ENCODE measurements at places on chromosomes 2 and 18.

DNA sequence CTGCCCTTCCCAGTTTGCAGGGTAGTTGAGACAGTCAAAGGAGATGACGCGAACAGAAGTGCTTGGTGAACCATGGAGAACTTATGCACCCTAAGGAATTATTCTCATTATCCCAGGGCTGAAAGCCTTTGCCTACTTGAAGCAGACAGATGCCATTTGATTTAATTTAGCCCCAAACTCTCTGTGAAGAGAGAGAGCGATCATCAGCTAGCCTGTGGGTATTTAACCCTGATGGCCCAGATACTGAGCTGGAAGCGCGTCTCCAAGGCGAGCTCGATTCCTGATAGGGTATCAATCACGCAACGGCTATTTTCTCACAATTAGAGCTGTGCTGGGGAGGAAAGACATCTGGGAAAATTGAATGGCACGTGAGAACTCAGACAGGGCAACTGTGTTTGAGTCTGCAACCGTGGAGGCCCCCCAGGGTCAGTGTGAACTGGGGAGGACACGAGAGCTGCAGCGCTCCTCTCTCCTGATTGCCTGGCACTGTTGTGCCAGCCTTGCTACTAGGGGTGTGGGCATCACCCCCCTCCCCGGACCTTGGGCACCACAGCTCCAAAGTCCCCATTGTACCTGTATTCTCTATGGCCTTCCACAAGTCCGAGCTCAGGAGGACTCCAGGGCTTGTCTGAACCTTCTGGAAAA lies 73.2 kb downstream of the CAPN13 start:
- no peak for DNase-seq

DNA sequence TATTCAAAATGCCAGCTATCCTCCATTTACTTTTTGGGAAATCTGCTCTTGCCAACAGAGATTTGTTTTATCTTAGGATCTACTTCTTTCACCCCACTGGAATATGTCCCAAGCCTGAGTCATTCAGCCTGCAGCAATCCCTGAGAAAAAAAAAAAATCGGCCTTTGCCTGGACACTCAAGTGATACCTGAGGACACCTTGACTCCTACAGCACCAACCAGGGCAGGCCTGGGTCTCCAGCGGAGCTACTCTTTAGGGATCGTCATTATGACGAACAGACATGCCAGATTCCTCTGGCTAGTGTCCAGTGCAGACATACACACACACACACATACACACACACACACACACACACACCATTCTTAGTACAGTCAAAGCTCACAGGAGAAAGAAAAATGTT lies 2.2 kb upstream of the UGT1A6 start:
- no peak for DNase-seq

- DNase-seq = no peak
Measured at GRCh38 chr2:919672-920071, 31.0 kb upstream of the SNTG2 start.

DNA sequence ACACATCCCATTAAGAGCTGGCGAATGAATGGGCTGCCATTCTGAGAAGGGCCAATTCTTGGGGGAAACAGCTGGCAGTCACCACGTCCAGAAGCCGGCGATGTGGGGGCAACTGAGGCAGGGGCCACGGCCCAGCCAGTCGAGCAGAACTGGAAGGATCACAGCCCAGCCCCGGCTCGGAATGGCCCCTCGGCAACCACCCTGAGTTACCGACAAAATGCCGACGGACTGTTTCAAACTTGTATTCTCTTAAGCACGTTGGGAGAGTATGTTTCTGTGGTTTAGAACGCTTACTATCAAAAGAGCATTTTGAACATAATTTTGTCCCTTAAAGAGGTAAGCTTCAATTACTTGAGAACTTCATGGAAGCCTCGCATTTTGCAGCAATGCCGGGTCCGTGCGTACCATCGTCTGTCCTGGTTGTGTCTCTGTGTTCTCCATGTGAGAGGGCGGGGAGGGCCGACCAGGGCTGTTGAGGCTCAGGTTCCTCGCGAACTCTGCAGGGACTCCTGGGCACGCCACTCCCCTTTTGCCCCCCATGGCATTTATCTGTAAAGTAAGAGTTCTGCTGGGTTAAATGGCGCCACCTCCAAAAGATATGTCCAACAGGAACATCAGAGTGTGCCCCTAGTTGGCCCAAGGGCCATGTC lies 155.9 kb downstream of the TWIST2 start:
- DNase-seq = no peak

DNA sequence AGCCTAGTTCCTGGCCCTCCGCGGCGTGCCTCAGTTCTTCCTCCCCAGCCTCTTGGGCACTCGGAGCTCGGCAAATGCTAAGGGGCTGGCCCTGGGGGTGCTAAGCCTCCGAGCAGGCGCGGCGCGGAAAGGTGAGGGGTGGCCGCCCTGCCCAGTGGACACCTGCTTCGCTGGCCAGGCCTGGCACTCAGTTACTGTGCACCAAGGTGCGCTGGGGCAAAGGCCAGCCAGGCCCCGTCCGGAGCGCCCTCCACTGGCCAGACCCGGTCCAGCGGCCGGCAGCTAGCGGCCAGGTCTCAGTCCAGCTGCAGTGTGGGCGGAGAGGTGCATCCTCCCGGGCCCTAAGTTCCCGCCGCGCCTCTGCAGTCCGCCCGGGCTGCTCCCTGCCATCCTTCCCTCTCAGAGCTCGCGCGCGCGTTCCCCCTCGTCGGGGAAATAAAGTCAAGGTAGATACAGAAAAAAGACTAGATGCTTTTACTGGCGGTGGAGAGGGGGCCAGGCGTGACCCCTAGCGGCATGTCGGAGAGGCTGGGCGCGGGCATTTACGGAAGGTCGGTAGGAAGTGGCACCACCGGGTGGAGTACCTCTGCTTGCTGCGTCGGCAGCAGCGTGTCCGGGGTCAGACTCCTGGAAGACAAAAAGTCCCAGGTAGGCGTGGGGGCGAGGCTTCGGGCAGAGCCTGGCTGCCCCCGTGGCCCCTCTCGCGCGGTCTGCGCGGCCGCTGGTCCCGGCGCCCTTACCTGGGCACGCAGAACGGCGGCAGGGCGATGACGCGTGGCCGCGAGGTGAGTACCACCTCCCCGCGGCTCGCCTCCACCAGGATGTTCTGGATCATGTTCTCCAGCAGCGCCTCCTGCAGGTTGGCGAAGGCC lies 9.4 kb upstream of the CRYBA2 start:
- peak; percentile 82 for DNase-seq

GRCh38 chr2:98191883-98192282 lies 104.9 kb downstream of the VWA3B start:
- no peak for DNase-seq

DNA sequence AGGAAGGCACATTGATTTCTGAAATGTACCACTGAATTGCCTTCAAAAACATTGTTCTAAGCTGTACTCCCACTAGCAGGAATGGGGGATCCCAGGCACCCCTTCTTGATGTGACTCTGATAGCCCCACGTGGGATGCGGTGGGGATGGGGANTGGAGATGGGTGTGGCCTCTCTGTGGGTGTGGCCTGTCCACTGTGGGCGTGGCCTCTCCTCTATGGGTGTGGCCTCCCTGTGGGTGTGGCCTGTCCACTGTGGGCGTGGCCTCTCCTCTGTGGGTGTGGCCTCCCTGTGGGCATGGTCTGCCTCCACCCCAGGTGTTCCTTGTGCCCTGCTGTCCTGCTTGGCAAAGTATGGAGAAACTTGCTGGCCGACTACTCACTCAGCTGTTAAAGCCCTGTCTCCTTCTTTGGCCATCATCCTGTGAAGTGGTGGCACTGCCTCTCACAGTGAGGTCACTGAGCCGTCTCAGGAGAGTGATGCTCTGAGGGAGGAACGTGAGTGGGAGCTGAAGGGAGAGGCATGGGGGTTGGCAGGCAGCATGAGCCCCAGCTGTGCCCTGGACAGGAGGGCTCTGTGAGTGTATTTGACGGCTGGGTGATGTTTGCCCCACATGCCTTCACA lies 6.7 kb upstream of the PARD6G start:
- peak; percentile 50 for DNase-seq

DNA sequence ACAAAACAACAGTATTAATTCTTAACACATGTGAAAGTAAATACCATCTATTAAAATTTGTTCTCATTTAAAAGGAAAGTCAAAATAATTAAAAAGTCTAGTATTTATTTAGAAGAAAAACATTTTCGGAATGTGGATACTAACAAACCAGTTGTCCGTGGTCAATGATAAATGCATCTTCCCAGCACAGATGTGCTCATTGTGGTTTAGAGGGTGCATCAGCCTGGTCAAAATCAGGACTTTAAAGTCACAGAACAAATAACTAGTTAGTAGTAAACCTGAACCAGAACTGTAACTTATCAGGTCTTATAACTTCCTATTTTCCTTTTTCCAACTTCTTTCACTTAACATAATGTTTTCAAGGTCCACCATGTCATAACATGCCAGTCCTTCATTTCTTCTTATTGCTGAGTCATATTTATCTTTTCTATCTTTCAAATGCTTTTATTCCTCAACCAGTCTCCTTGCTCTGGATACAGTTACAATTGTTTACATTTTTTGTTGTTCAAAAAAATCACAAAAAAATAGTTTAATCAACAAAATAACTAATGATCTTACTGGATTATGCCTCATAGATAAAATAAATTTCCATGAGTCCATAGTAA lies 55.8 kb downstream of the ID2 start:
- DNase-seq = no peak

DNA sequence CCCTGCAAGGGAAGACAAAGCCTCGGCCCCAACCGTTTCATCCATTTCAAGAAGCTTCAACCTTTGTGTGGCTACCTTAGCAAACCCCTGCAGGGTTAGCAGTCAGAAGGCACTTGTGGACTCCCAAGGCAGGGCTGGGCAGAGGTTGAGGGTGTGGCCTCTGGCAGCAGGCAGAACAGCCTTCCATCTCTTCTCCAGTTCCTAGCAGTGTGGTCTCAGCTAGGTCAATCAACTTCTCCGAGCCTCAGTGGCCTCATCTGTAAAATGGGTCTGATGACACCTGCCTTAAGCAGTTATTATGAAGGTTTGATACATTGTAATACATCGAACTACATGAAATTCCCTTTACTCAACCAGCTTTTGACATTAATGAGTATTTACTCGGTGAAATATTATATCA lies 6.8 kb upstream of the PRSS56 start:
- no peak for DNase-seq

GRCh38 chr18:27956001-27956640 lies 220.8 kb downstream of the CDH2 start:
- no peak for DNase-seq

DNA sequence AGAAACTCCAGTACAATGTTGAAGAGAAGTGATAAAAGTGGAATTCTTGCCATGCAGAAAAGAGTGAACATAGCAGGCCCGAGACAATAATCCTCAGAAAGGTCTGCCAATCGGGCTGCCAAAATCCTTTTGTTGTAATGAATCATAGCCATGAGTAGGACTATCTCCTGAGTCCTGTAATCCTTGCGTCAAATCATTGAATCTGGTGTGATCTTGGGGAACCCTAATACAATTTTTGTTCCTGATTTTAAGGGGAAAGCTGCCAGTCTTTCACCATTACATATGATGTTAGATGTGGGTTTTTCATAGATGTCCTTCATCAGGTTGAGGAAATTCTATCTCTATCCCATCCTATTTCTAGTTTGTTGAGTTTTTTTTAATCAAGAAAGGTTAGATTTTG lies 2.2 kb downstream of the TPGS2 start:
- no peak for DNase-seq

DNA sequence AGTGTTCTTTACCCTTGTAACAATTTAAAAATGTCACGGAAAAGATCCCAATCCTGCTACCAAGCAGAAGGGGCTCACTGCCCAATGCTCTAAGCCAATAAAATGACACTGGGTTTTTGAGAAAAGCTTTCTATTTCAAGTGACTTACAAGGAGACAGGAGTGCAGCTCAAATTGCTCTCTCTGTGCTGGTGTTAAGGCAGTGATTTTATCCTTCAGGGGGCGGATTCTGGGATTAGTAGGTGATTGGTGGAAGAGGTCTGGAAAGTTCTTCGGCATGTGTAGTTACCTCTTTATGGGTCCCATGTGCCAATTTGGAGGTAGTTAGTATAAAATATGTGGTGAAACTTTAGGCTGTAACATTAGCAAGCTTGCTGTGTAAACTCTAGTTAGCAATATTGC lies 27.4 kb upstream of the MCM6 start:
- no peak for DNase-seq

GRCh38 chr18:1232867-1233266 lies 328.2 kb downstream of the ADCYAP1 start:
- DNase-seq = no peak

DNA sequence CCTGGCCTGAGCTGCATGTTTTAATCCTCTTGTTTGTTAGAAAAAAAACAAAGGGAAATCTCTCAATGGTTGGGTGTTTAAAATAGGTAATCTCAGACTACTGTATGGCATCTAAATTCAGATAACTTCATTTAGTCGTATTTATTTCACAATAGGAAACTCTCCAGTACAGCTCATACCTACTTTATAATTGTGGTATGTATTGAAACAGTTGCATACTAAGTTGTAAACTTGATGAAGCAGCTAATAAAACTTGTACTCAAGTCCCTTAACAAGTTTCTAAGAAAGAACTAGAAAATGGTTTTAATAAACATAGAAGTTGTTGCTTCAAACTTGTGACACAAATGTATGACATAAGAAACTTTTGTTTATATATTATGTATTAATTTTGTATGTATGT lies 334.5 kb downstream of the PTPRM start:
- no peak for DNase-seq

GRCh38 chr2:131035826-131036231 lies 57.4 kb downstream of the FAM168B start:
- no peak for DNase-seq

DNA sequence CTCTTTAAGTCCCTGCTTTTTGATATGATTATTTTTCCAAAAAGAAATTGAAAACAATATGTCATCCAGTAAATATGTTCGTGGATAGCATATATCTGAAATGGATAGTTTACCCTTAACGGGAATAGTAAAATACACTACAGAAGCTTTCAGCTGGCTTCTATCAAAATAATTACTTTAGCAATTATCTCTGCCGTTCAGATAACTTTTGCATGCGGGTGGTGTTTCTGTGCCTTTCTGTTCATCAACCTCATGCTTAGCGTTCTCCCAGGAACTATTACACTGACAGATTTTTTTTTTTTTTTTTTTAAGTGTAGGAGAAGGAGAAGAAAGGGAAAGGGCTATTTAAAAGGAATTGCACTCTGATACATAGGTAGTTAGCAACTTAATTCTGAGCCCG lies 53.6 kb downstream of the TSHZ1 start:
- no peak for DNase-seq

- DNase-seq = no peak
Measured at GRCh38 chr2:173544641-173545363, 190.1 kb downstream of the CDCA7 start.

GRCh38 chr18:55552526-55553189 lies 35.3 kb downstream of the TCF4 start:
- DNase-seq = no peak

DNA sequence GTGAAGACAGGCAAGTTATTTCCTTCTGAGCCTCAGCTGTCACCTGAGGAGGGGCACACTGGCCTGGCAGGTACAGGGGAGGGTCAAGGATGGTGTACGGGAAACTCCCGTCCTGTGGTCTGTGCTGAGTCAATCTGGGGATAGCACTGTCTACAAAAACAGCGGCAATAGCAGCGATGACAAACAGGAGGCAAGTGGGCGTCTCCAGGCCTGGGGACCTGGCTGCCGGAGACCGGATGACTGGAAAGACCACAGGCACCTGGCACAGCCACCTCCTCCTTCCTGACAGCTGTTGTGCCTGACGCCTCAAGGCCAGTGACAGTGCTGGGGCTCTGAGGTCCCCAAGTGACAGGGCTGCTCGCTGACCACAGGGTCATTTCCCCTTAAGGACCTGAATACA lies 202.1 kb upstream of the HS6ST1 start:
- DNase-seq = no peak

- no peak for DNase-seq
Measured at GRCh38 chr2:145286716-145287275, 766.9 kb upstream of the ZEB2 start.
